ENCODE measurements at places on chromosomes 2 and 18. TPM values are rescaled to one million over a fixed set of nuclear protein-coding genes. Genes with fewer than 3 reads are reported as not detected.

The E2F6 gene
- 12.3 TPM for total RNA-seq

GRCh38 chr2:196591004-196591403 lies 48.5 kb upstream of the CCDC150 start:
- H3K27ac ChIP-seq = no peak overlapping the region
- peaks cover 6% of the 10 kb centered on the region for H3K4me1 ChIP-seq
- peaks cover 33% of the 10 kb centered on the region for H3K27me3 ChIP-seq

DNA sequence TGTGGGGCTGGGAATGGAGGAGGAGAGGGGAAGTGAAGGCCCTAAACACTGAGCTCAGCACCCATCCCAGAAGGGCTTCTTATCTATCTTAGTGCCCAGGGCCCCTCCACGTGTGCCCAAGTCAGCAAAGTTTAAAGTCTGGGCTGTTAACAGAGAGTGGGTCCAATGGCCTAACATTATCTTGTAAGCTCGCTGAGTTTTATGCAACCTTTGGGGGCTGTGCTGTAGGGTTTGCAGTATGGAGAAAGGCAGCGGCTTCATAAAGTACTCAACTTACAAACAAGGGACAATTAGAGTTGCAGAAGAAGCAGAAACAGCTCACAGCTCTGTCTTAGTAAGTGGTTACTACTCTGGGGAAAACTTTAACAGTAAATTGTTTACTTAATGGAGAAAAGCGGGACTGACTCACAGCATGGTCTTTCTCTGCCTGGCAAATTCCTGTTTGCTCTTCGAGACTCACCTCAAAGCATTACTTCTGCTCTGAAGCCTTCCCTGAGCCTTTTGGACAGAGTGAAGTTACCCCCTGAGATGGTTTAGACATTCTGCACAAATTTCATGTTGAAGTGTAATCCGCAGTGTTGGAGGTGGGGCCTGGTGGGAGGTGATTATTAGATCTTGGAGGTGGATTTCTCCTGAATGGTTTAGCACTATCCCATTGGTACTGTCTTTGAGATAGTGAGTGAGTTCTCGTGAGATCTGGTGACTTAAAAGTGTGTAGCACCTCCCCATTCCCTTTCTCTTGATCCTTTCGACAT lies 9.0 kb downstream of the ENOSF1 start:
- H3K27ac ChIP-seq = no peak overlapping the region
- H3K4me3 ChIP-seq = no peak overlapping the region
- no peaks in the 10 kb centered on the region for H3K27me3 ChIP-seq

- H3K4me1 ChIP-seq = peaks cover 33% of the 10 kb centered on the region
- no peaks in the 10 kb centered on the region for H3K27me3 ChIP-seq
- H3K27ac ChIP-seq = peak overlapping the region; percentile 84
- H3K36me3 ChIP-seq = peaks cover 10% of the 10 kb centered on the region
- peak overlapping the region; percentile 83 for H3K4me3 ChIP-seq
- no peak for DNase-seq
Measured at GRCh38 chr2:127857265-127857808, 618 bp downstream of the POLR2D start.

- peaks cover 10% of the 10 kb centered on the region for H3K4me1 ChIP-seq
- peak overlapping the region; percentile 78 for H3K4me3 ChIP-seq
- peak overlapping the region; percentile 75 for H3K27ac ChIP-seq
- no peaks in the 10 kb centered on the region for H3K27me3 ChIP-seq
- H3K36me3 ChIP-seq = no peaks in the 10 kb centered on the region
Measured at GRCh38 chr2:25674077-25674362, 643 bp upstream of the DTNB start.

DNA sequence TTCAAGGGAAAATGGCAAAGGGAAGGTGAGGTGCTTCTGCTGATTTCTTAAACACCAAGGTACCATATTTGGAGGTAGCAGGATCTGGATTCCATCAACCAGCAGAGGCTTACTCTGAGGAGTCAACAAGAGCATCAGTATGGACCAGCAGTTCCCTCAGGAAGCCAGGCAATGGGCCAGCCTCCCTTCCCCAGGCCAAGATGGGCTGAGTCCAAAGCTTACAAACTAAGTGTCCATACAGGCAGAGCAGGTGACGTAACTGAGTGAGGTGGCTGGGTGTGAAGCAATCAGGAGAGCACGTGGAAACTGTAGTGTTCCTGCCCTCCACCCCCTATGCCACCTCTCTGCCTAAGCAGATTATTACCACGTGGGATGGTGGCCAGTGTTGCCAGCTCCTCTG lies 134.2 kb upstream of the HNRNPA3 start:
- DNase-seq = peak; percentile 75
- H3K27ac ChIP-seq = no peak overlapping the region
- H3K27me3 ChIP-seq = no peaks in the 10 kb centered on the region
- no peaks in the 10 kb centered on the region for H3K4me1 ChIP-seq

DNA sequence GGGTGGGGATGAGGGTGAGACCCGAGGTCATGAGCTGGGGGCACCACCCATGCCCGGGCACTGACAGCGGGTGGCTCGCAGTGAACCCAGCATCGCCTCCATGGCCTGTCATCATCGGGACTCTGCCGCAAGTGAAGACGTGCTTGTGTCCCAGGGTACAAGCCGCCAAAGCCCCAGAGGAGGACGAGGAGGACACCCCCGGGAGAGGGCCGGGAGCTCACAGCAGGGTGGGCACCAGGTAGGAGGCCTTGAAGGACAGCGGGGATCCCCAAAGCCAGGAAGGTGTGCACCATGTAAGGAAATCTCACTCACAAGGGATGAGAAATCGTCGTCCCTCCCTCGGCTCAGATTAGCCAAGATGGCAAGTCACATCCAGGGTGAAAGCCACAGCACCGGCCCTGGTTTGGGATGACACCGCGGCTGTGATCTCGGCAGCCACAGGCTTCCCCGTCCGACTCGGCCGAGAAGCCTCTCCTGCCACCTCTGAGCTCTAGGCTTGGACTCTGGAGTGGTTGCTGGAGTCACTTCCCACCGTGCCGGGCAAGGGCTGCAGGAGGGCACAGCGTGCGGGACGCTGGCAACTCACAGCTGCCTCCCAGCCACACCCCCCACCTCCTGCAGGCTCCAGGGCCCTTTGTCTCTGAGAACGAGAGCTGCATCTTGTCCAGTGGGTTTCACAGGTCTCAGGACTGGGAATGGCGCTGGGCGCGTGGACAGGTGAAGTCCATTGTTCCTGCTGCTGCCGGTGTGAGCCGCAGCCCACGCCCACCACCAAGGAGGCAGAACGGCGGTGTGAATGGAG lies 81.6 kb upstream of the CTDP1 start:
- H3K36me3 ChIP-seq = no peaks in the 10 kb centered on the region
- peak; percentile 37 for DNase-seq
- H3K4me3 ChIP-seq = no peak overlapping the region
- peaks cover 24% of the 10 kb centered on the region for H3K27me3 ChIP-seq

GRCh38 chr2:173750353-173750801 lies 214.8 kb downstream of the SP3 start:
- H3K27ac ChIP-seq = no peak overlapping the region
- DNase-seq = no peak
- no peaks in the 10 kb centered on the region for H3K36me3 ChIP-seq
- no peaks in the 10 kb centered on the region for H3K4me1 ChIP-seq
- H3K4me3 ChIP-seq = no peak overlapping the region

DNA sequence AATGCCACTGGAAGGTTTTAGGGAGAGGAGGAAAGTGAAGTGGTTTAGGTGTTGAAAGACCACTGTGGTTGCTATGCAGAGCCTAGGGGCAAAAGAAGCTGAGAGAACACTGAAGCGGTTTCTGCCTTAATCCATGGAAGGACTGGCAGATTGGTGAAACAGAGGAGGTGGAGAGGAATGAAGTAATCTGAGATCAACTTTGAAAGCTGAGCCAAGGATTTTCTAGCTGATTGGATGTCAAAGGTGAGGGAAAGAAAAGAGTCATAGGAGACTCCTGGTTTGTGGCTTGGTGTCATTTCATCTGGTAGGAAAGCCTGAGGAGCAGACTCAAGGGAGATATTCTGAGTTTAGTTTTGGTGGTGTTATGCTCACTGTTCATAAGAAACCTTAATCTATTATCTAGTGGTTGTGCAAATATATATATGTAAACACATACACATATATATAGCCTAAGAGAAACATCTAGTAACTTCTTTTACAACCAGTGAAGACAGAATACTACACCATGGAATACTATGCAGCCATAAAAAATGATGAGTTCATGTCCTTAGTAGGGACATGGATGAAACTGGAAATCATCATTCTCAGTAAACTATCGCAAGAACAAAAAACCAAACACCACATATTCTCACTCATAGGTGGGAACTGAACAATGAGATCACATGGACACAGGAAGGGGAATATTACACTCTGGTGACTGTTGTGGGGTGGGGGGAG lies 134.1 kb upstream of the CREB1 start:
- H3K27me3 ChIP-seq = no peaks in the 10 kb centered on the region
- H3K4me1 ChIP-seq = no peaks in the 10 kb centered on the region
- H3K4me3 ChIP-seq = no peak overlapping the region
- H3K27ac ChIP-seq = no peak overlapping the region
- H3K36me3 ChIP-seq = no peaks in the 10 kb centered on the region
